Activated T-helper 2 cell treated with anti-CD3 and anti-CD28 coated beads, Interferon-gamma antibody, Interleukin-2, Interleukin-4, amounts not matched to agents 10 μg/mL and 5 μg/mL and 100 μg/mL, durations not matched to agents 14 hours and 24 hours and 36 hours (primary cell): ENCODE measurements at places on chromosomes 5 and 9. TPM values are rescaled to one million over a fixed set of nuclear protein-coding genes. Genes with fewer than 3 reads are reported as not detected.
A peak's percentile ranks its signal among the peaks of the same experiment; 100 is the strongest.

DNA sequence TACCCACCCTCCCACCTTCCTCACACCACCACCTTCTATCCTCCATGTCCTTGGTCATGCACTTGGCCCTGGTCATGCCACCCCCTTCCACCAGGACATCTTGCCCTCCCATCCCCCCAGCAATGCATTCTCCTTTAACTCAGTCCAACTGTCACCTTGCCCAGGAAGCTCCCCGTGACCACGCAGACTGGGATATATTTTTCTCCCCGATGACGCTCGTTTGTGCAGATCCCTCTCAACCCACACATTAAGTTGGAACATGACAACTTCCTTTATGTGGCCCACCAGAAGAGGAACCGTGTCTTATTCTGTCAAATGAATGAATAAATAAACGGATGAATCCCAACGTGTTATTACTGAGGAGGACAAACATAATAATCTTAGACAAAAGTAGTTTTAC, 82.8 kb upstream of the TAS2R1 start:
- DNase-seq = no peak

GRM6 gene
- total RNA-seq = not detected in 2 replicates

- DNase-seq = no peak
Observed at GRCh38 chr9:89400403-89401116, 82.3 kb downstream of the SECISBP2 start.

SLC6A7 gene
- total RNA-seq = not detected in 2 replicates

GRCh38 chr9:136951541-136952320, at the start of gene LCN12:
Gene LCN12 (plus strand): TSS chr9:136952273. CDS start chr9:136952328, 55 bp downstream.
- no peak for DNase-seq

SMIM3 gene
- total RNA-seq = 24.5 and 25.7 TPM in 2 replicates

IRX2 gene
- total RNA-seq = not detected in 2 replicates

CFAP90 gene
- not detected in 2 replicates for total RNA-seq

- DNase-seq = no peak
Observed at GRCh38 chr5:148397968-148398595, 14.3 kb downstream of the FBXO38 start.

RAD23B gene
- 142 and 145 TPM in 2 replicates for total RNA-seq

DNA sequence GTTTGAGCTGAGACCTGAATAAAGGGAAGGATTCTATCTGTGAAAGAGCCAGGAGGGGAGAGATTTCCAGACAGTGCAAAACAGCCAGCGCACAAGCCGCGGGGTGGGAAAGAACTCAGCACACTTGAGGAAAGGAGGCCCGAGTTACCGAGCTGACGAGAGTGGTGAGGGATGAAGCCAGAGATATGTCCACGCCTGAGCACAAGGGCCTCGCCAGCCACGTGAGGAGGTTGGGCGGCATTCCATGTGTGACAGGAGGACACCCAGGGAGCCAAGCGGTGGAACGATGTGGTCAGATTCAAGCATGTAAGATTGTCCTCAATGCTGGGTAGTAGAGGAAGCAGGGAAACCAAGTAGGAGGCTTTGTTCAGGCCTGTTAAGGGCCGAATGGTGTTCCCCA, 17.0 kb upstream of the SFXN1 start:
- no peak for DNase-seq

- DNase-seq = no peak
Observed at GRCh38 chr9:78680196-78680595, 383.3 kb downstream of the PSAT1 start.

GRCh38 chr9:2023532-2023931, 8.4 kb downstream of the SMARCA2 start:
- peak; percentile 21 for DNase-seq

DNA sequence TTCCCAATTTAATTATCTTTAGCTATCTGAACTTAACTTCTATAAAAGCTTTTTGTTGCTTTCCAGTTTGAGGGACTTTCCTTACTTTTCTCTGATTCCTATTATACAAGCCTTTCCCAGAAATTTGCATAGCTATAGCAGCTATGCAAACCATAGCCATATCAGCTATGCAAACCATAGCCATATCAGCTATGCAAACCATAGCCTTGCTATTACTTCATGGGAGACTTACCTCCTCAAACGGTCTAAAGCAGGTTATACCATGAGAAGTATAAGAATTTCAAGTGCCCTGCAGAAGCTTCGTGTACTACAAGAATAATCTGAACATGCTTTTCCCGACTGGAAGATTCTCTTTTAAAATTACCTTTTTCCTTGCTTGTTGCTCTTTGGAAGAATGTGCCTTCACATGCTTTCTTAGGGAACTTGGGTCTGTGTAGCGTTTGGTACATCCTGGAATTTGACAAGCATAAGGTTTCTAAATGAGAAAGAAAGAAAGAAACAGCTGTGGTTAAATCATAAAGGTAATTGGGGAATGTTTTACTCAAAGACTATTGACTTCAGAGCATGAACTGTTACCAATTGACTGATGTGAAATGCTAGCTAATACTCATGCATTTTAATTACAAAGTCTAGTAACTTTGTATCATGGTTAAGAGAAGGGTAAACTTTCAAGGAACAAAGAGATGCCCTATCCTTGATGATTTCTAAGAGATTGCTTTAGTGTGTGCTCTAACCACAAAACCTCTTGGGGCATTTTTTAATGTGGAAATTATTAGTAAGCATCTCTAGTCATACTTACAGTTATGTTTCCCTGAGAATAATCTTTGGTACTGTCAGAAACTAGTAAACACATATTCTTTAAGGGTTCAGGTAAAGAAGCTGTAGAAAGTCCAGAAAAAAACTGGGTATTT, 367.6 kb downstream of the GLIS3 start:
- no peak for DNase-seq

GRCh38 chr5:113387844-113388243, 46.9 kb downstream of the TSSK1B start:
- DNase-seq = no peak

GRCh38 chr5:163498886-163499285, 6.5 kb upstream of the MAT2B start:
- no peak for DNase-seq

- no peak for DNase-seq
Observed at GRCh38 chr9:137385061-137385655, 37.8 kb downstream of the EXD3 start.

GRCh38 chr5:142881784-142882126, 111.6 kb downstream of the ARHGAP26 start:
- DNase-seq = no peak

- no peak for DNase-seq
Observed at GRCh38 chr5:28249771-28250415, 1211.5 kb upstream of the CDH9 start.

DNA sequence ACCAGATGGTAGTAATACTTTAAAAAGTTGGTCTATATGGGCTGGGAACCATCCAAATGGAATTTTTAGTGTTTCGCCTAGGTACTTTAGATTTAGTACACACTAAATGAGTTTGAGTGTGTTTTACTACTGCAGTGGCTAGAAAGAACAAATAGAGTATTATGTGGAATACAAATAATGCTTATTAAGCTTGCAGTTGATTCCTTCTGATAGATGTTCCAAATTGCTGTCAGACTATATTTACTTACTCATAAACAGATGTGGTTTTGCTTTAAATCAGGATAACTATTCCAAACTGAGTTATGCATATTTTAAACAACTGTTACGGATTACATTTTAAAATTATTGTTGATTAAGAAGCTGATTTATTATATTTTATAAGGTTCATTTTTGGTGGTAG, 103.3 kb downstream of the ZSWIM6 start:
- no peak for DNase-seq

- DNase-seq = no peak
Observed at GRCh38 chr9:133387680-133388079, 11.5 kb downstream of the STKLD1 start.

DNA sequence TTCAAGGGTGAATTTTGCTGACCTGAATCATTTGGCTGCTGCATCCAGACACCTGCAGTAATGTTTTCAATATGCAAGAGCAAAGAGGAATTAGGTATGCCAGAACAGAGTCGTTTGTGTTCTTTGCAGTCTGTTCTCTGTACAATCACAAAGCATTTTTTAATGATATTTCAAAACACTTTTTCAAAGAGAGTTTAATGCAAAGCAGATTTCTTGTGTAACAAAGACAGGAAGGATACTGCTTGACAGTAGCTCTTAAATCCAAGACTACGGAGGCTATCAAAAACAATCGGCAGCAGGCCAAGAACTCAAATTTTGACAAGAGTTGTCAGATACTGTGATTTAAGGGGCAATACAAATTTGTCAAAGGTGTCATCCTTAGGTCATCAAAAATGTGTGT, 341.9 kb downstream of the GADD45G start:
- DNase-seq = no peak

PRR16 gene
- not detected in 2 replicates for total RNA-seq

- no peak for DNase-seq
Observed at GRCh38 chr9:132560616-132561202, 21.7 kb upstream of the BARHL1 start.

GRCh38 chr9:137126786-137127185, 12.2 kb upstream of the GRIN1 start:
- DNase-seq = no peak

DNA sequence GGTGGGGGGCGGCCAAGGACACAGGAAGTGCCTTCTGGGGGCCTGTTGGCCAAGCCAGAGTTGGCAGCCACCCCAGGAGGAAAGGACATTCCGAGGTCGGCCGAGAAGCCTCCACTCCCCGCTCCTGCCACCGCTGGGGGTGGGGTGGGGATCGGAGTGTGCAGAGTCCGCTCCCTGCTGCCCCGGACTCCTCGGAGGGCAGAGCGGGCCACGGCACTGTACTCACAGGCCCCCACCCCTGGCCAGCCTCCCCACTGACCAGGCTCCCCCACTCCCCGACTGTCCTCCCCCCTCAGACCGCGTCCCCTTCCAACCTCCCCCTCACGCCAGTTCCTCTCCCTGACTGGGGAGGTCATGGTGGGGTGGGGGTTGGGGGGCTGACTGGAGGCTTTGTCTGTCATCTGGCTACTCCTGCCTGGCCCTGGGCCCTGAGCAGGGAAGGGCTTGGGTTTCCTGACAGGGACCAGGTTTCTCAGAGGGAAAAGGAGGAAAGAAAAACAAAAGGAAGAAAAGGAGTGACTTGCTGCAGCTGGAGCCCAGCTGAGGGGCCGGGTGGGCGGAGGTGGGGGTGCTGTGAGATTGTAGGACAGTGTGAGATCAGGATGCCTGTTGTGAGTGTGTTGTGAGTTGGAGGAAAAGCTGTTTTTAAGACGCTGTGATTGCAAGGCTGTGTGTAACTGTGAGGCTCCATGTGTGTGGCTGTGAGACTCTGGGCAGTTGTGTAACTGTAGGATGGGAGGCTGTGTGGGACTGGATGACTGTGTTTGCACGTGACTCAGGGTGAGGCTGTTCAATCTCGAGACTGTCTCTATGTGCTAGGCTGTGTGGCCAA, 29.7 kb downstream of the CNTFR start:
- no peak for DNase-seq

DNLZ gene
- 25.4 and 31.0 TPM in 2 replicates for total RNA-seq

TTLL11 gene
- 2.2 and 2.4 TPM in 2 replicates for total RNA-seq

DNA sequence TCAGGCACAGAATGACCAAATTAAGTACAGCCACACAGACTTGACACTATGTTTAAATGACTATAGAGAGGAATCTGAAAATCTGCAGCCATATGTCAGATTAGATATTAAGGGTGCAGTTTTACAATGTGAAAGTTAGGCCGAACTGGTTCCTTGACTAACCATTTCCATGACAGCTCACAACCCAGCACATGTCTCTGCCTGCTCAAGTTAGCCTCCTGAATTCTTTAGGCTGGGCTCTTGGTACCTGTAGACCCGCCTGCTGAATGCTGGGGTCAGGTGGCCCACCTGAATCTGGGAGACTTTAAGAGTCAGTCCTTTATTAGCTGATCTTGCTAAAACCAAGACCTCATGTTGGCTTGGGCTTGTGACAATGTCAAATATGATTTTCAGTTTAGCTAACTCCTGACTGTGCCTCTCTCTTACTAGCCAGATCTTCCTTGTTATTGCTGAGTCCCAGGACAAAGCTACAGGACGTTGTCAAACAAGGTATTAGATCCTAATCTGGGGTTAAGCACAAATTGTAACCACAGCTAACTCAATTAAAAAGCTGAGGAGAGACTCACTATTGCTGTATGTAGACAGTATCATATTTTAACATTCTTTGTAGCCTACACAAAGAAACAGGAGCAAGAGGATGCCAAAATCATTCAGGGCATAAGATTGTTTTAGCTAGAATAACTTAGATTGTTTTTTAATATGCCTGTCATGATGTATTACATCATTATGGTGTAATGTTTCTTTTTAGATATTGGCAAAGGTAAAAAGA, 490.9 kb downstream of the SEMA5A start:
- DNase-seq = no peak

GRCh38 chr9:130627051-130627450, 37.3 kb upstream of the PRDM12 start:
- no peak for DNase-seq

NR6A1 gene
- 1.5 and 1.8 TPM in 2 replicates for total RNA-seq

DNA sequence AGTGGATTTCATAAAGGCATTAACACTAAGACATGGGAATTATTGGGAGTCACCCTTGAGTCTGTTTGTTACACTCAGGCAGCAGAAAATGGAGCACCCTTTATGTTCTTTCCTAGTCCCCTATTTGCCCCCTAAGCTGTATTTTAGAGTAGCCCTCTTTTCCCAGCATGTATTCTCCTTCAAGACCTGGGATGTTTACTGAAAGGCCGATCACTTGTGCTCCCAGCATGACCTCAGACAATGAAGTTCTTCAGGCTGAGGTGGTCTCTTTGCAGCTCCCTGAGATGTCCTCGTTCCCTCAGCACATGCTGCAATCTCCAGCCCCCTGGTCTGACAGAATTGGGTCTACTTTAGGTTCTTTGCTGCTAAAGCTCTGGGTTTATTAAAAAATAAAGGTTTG, 169.7 kb downstream of the YTHDC2 start:
- DNase-seq = no peak

SOHLH1 gene
- total RNA-seq = not detected in 2 replicates

TBC1D13 gene
- 20.5 and 24.2 TPM in 2 replicates for total RNA-seq

DNA sequence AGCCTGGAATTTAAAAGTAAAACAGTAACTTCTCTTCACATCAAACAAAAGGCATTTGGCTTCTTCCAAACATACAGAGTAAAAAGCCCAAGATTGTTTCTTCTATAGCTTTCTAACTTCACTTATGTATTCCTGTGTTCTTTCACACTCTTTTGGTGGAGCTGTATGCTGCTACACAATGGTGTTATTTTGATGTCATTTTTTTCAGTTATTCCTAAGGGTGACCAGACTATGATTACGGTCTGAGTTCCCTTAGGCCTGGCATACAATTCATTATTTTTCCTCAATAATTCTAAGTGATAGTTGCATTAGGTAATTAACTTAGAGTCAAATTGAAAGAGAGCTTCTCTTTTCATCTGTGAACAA, 66.3 kb upstream of the IL7R start:
- DNase-seq = no peak

GRIA1 gene
- not detected in 2 replicates for total RNA-seq
